ENCODE measurements at places on chromosomes 4 and X.

DNA sequence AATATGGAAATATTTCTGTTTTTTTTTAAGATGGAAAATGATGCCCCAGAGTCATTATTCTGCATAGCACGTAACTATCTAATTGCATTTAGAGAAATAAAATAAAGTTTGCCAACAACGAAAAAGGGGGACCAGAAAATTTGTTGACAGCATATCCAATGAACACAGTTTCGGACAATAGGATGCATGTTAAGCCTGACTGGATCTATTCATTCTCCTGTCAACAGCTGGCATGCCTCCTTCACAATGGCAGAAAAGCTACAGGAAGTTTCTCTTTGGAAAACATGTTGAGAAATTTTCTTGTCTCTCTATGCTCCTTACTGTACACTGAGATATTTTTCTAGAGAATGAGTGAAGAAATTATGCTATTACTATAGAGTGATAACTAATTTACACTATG lies 262.5 kb downstream of the GRID2 start:
- no peak for DNase-seq

DNA sequence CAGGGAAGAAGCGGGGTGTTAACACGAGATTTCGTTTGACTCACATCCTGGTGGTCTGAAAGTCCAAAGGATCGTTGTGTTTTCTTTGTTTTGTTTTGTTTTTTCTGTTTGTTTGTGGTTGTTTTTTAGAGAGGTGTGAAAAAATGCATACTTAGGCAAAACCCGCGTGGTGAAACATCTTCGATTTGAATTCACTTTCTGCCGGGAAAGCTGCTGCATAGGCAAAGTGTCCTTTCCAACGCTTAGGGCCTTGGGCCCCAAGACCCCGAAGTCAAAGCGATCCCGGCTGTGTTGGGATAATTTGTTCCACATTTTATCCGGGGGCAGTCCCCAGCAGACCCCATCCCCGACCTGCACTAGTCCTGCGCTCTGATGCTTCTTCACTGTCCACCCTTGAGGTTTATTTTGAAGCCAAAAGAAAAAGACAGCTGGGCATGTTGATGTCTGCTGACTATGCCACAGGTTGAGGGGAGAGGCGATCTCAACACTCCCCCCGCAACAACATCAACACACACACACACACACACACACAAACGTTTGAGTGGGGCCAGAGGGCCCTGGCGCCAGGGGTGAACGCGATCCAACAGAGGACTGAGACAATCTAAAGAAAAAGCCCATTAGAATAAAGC lies 2.0 kb downstream of the MSX1 start:
- no peak for DNase-seq

DNA sequence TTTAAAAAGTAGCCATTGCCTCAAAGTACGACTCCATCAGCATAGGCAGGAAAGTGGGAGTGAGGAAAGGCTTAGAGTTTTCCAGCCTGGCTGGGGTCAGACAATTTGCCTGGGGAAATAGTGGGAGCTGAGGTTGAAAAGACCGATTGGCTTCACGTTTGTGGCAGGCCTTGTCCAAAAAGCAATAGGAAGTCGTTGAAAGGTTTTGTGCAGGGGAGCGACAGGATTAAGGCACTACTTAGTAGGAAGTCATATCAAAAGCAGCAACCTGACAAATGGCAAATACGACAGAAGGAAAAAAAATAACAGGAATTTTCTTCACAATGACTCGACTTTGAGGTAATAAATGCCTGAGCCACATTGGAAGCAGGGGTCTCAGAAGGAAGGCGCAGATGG lies 691 bp upstream of the EREG start:
- DNase-seq, result no peak

DNA sequence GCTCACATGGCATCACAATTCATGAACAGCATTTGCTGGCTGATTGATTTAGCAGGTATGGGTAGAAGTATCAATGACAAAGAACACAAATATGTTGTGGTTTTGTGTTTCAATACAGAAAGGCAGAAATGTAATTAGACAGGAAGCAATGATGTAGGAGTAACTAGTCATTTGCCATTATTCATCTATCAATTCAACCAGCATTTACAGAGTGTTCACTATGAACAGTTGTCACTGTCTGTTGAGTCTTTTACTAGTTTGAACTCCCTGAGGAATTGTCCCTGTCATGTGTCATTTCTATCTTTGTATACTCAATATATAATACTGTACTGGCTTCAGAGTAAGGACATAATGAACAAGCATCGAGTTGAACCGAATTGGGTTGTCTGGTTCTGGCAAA lies 51.5 kb upstream of the ARHGAP24 start:
- DNase-seq, result no peak

DNA sequence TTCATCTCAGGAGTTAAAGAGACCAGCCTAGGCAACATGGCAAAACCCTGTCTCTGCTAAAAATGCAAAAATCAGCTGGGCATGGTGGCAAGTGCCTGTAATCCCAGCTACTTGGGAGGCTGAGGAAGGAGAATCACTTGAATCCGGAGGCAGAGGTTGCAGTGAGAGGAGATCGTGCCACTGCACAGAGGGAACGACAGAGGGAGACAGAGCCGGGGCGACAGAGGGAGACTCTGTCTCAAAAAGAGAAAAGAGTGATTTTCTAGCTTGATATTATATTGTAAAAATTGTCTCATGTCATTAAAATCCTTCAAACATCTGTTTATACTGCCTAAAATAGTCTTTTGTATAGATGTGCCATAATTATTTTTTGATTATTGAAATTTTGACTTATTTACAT lies 225.4 kb upstream of the AGA start:
- DNase-seq, result no peak

- no peak for DNase-seq
These were observed 81.4 kb downstream of the SH3RF1 start for GRCh38 chr4:169189372-169189771.

DNA sequence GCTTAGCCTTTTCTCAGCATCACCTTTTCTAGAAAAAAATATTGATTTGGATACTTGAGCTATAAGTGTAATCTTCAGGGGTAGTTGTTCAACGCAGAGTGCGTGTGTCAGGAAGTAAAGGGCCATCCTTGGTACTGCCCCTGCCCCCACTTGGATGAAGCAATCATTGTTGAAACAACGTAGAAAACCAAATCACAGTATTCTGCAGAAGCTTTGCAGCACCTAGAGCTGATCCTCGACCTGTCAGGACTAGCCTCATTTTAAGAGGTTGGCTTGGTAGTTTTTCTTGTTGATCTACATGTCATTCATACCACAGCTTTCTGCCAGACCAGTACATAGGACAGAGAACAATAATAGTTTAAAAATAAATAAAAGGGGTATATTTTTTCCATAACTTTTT lies 65.3 kb upstream of the MYOZ2 start:
- DNase-seq, result no peak

GRCh38 chrX:145549496-145549895 lies 268.1 kb upstream of the SLITRK2 start:
- no peak for DNase-seq

DNA sequence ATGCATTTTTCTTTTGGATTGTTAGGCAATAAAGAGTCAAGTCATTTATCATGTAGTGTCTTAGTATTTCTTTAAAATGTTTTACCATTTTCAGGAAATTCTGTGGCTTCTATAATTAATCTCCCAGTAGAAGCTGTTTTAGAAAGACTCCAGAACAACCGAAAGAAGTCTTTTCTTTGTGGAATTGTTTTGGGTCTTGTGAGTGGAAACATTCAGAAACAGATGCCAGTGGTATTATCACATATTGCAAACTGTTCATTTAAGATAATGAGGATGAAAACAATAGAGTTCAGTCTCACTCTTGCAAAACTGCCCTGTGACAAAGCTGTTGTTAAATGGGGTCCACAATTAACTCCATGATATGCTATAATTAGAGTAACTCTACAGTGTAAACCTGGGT lies 211.2 kb upstream of the KIT start:
- DNase-seq, result no peak

DNA sequence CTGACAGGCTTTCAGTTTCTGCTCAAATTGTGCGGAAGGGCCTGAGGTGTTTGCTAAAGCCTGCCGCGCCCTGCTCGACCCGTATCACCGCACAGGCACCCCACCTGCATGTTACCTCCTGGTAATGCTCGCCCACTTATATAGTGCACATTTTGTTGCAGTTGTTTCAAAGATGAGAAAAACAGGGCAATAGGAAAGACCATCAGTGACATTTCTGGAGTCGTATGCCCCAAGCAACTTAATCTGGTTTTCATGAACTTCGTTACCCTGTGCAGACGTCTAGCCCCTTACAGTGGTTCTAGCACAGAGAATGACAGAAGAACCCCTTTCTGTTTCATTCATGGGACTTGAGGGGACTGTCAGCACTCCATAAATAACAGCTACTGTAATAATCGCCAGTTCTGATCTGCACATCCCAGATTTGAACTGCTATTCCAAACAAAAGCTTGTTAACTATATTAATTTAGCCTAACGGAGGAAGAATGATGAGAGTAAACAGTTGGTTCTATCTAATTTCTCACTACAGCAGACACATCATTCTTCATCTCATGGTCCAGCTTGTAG lies 940 bp upstream of the DCTD start:
- no peak for DNase-seq

DNA sequence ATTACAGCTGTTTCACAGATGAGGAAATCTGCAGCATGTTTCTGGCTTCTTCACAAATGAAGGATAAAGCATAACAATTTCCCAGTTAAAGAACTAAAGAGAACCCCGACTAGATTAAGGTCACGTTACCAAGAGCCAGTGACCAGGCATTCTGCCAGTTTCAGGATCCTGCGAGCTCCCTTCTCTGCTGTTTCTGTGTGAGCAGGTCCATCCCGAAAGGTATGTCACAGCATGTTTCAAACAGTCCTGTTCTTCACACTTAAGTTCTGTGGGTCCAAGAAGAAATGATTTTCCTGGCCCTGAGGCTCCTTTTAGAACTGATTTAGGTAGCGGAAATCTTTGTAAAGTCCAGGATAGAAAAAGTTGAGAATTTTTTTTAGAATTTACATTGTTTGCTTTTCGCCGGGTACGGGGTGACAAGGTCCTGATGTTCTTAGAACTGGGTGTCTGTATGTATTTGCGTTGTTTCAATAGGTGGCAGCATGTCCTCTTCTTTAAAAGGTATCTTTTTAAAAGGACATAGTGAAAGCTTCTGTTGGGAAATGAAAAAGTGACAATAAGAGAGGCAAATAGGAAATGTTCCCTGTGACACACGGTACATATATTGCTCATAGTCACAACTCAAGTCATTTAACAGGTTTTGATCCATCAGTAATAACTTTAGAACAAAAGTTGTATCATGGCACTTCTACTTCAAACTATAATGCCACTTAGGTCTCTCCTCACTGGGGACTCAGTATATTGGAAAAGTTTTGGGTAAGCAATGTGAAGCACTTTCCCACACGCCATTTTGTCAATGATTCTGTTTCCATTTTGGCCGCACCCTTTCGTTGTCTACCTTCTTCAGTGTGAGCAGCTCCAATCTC lies 18.4 kb downstream of the IL21 start:
- DNase-seq, result no peak

GRCh38 chr4:100422894-100423293 lies 94.9 kb downstream of the EMCN start:
- DNase-seq, result no peak

DNA sequence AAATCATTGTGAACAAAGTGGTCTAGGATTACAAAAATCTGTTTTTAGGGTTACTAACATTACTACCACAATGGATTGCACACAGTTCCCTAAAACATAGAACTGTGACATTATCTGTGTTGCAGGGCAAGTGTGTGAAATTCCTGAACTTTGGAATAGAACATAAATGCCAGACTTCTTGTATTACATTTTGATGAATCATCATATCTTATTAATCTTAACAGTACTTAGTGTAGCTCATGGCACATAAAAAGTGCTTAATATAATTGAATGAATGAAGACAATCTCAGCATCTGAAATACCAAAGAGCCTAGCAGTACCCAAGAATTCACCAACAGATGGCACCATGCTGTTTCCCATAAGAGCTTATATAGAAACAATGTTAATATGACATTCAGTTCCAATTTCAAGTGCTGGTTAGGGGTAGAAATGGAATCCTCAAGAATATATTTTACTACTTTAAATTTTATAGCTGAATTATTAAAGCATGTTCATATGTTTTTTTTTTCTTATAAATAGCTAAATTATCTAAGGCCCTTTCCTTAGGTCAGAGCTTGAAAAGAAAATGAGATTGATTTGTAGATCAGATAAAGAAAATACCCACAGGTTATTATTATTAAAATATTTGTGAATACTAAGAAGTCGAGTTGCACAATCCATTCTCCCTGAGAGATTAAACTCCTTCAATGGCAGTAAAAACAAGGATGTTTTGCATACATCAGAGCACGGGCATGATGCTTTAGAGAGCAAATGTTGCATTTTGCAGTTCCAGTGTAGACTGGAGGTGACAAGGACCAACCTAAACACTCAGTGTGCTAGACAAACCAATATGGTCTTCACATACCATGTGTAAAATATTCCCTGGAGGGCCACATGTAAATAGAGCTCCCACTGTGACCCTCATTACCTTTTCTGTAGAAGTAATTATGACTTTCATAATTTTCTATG lies 25.7 kb upstream of the SHISA3 start:
- peak; percentile 1 for DNase-seq

- no peak for DNase-seq
These were observed 40.2 kb downstream of the ATP10D start for GRCh38 chr4:47525154-47525819.

DNA sequence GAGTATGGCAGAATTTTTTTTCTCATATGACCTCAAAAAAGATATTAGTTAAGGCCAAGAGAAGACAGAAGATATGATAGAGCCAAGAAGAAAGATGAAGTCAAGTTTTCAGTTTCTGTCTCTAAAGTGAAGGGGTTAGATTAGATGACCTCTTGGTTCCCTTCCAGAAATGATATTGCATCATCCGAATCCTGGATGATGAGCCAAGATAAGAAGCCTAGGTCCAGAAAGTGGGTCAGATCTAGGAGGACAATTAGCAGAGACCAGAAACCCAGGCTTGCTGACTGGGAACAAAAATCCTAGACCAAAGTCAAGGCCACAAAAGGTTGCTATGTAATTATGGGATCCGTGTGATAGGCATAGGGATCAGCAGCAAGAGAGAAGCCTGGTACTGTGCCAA lies 20.2 kb downstream of the SATL1 start:
- no peak for DNase-seq

GRCh38 chrX:508163-508562 lies 121.5 kb upstream of the PPP2R3B start:
- DNase-seq, result no peak
